ENCODE measurements at places on chromosomes 5 and 9.

GRCh38 chr9:37283730-37284325 is 138.7 kb upstream of the GRHPR start:
- no peak for DNase-seq

DNA sequence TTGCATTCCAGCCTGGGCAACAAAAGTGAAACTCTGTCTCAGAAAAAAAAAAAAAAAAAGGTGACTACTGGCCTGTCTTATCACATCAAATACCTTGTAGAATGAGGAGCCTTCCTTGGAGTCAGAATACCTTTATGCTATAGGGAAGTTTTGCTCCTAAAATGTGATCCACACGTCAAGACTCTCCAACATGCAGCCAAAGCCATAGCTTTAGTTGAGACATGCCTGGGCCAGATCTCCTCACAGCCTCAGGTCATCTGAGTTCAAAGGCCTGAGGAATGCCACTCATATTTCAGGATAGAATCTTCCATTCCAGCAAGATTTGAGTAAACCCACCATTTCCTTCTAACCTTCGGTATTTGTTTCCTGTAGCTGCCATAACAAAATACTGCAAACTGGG is 13.7 kb upstream of the SOWAHA start:
- DNase-seq: no peak

DNA sequence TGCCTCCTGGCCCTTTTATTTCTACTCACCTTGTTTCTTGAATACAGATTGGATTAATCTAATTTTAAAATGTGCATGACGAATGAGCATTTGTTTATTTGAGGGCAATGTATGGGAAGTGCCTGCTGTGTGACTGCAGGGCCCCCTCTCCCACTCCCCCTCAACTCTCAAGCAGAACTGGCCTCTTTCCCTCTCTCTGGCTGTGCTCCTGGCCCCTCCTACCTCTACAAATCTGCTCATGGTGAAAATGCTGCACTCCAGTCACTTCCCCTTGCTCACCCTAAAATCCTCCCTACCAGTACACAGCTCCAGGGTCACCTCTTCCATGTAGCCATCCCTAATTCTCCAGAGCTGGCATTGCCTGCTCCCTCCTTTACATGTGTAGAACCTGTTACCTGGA is 17.2 kb upstream of the NDST1 start:
- no peak for DNase-seq

GRCh38 chr9:96078897-96079490 is 203.5 kb downstream of the ERCC6L2 start:
- no peak for DNase-seq

GRCh38 chr5:32116574-32117313 is 57.4 kb downstream of the GOLPH3 start:
- DNase-seq: no peak

GRCh38 chr5:160699301-160699700 is 152.7 kb downstream of the ATP10B start:
- no peak for DNase-seq

DNA sequence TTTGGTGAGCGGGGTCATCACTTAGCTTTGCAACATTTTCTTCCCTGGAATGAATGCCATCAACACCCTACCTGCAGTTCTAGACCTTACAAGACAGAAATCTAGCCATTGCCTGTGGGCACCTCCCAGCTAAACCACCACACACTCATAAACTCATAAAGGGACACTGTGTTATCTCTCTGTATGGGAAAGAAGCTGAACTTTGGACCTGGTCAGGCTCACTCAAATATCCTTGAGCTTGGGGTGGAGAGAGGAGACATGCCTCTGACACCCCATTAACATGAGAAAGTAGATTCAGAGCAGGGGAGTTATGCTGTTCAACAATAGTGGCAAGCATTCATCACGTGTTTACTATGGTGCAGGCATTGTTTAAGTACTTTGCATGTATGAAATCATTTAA is 205.6 kb downstream of the ZNF462 start:
- no peak for DNase-seq

GRCh38 chr5:83711982-83712601 is 8.6 kb downstream of the HAPLN1 start:
- DNase-seq: no peak

DNA sequence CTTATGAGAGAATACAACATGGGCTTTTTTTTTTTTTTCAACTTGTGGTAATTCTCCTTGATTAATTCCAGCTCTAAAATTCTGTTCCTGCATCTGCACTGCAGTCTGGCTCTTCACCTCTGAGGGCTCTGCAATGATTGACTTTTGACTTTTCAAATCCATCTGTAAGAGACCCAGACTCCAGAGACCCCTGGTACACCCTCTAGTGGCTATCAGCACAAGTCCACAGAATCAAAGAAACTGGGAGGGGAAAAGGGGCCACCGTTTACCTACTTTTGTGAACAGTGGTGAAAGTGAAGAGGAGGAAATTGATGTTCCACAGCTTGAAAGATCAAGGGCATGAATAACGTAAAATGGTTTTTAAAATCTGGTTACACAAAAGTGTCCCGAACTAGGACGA is 151.6 kb downstream of the SLIT3 start:
- no peak for DNase-seq

DNA sequence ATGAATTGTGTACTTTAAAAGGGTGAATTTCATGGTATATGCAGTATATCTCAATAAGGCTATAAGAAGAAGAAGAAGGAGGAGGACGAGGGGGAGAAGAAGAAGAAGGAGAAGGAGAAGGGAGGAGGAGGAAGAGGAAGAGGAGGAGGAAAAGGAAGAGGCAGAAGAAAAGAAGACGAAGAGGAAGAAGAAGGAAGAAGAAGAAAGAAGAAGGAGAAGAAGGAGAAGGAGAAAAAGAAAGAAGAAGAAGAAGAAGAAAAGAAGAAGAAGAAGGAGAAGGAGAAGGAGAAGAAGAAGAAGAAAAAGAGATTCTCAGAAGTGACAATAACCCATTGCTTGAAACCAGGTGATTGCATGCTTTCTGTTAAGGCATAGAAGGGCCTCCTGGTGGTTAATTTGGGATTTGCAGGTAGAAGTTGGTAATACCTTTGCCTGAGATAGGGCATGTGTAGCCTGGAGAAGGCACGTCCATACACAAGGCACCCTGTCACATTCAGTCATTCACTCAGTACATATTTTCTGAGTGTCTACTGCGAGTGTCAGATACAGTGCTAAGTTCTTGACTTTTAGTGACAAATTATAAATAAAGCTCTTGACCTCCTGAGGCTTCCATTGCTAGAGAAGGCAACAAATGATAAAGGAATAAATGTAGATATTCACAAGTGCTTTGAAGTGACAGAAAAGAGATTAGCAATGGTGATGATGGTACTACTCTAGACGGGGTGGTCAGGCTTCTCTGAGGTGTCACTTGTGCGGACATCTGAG is 231.3 kb downstream of the NPR3 start:
- DNase-seq: no peak

DNA sequence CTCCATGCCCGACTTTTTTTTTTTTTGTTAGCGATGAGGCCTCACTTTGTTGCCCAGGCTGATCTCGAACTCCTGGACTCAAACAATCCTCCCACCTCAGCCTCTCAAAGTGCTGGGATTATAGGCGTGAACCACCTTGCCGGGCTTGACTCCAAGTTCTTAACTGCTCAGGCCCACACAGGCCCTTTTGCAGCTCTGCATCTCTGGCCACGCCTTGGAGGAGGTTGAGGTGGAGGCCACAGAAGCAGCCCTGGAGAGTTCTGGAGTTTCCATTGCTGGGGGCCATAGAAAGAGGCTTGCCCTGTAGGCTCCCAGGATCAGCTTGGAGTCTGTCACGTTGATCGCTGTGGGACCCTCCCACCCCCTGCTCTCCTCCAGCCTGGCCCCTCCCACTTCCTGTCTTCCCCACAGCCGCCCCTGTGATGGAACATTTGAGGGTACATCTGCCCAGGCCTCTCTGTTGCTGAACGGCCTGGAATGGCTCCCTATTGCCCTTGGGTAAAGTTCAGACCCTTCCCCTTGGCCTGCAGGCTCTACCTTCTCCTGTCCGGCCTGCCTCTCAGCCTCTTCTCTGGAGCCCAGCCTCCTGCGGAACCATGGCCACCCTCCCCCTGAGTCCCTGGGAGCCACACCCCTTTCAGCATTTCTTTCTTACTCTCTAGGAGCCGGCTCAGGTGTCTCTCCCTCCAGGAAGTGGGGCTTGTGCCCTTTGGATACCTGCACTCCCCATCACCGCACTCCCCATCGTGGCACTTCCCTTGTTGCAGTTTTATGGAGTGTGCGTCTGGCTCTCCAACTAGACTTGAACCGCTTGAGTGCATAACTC is 30.4 kb upstream of the IER5L start:
- peak; percentile 44 for DNase-seq

DNA sequence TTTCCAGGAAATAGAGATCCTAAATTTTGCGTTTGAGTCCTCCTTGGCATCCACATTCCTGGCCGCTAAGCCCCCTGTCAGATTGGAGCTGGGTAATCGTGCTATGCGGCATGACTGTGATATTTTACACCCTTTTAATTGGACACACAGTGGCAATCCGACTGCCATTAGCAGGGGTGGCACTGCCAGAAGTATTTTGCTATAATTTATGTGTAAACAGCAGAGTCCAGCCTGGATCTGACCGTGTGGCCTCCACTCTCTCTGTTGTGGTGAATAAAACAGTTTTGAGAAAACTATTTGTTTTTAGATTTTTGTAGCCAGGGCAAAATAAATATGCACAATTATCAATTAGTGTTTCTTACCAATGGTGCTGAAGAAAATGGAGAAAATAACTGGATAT is 281.0 kb upstream of the IRX2 start:
- no peak for DNase-seq

DNA sequence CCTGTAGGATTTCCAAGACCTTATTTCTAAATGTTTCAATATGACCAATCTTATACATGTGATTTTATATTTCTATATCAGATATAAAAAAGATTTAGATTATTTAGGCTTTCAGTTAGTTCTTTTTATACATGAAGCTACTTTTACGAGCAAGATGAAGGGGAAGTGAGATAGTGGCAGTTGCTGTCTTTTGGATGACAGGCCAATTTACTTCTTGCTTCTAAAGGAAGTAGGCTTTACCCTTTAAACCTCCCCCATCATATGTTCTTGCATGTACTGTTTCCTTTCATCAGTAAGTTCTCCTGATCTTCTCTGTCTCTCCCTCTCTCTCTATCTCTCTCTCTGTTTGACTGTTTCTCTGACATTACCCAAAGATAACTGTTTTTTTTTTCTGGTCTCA is 4.0 kb upstream of the TYRP1 start:
- no peak for DNase-seq

DNA sequence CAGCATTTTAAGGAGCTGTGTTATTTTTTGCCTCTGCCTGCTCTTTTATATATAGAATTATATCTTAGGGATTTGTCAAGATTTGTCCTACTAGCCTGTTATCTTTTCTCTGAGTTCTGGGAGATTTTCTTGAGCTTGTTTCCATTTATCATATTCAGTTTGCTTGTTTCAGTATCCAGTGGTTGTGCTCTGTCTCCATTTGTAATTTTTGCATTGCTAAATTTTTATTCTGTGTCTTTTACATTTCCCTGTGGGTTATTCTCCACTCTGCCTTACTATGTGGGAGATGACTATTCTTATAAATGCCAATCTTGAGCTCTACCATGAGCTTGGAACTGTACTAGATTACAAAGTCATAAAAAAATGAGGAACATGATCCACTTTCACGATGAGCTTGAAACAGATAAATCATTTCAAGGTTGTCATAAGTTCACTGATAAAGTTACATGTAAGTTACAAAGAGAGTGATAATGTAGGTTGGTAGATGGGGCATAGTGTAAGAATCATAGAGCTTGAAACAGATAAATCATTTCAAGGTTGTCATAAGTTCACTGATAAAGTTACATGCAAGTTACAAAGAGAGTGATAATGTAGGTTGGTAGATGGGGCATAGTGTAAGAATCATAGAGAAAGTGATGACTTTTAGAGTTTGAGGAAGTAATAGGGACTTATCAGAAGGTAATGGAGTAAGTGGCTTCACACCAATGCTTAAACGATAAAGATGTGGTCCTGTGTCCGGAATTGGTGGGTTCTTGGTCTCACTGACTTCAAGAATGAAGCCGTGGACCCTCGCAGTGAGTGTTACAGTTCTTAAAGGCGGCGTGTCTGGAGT is 287.3 kb downstream of the ADGRV1 start:
- DNase-seq: no peak

DNA sequence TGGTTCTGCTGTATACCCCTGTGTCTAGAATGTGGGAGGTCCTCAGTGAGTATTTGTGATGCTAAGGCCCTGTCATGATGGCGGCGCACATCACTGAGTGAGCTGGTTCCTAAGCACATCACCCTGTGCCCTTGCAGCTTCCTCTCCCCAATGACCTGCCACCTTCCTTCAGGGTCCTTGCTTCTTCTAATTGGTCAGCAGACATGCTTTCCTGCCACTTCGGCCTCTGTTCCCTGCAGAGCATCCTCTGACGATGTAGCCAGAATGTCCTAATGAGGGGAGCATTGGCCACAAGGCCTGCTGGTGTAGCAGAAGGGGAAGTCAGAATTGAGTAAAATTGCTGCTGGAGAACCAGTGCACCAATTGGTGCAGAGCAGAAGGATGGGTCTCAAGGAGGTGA is 31.1 kb upstream of the ANGPTL2 start:
- no peak for DNase-seq

DNA sequence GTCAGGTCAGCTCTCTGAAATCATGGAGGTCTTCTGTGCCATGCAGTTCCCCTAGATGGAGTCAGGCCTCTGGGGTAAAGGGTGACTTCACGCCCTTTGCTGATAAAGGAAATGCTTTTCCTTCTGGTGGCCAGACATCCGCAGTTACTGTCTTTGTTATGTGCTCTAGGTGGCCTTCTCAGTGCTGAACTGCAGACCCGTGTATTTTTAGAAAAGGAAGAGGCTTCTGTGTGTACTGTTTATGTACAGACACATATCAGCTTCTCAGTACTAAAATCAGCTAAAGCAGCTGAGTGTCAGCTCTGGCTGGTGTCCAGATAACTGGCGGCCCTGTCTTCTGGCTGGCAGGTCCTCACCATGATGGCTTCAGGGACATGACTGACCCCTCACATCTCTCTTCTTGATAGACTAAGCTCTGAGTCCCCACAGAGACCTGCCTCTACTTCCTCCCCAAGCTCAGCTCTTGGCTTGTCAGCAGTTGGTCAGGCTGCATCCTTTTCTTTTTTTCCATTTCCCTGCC is 75.3 kb downstream of the ARHGAP26 start:
- DNase-seq: no peak

DNA sequence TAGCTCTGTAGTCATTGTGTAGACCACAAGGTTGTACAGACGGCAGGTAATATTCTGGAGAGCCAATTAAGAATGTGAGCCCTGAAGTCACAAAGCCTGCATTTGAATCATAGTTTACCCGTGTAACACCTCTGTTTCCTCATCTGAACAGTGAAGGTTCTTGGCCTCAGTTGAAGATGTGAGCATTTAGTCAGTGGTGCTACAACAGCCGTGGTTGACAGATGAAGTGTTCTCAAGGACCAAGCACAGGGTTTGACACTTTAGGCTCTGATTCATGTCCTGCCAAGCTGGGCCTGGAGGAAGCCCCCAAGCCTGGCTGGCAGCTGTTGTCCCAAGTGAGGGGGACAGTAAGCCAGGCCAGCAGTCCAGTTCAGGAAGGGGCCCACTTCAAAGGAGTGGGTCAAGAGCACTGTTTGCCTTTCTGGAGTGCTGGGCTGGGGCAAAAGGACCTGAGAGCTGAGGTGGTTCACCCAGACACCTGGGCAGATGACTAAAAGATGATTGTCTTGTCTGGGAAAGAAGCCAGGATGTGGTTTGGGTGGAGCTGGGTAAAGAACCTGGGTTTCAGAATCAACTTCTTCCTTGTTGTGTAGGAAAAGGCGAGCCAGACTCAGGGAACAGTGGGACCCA is 20.7 kb downstream of the FAXDC2 start:
- no peak for DNase-seq

- no peak for DNase-seq
Observed at GRCh38 chr5:128077526-128077925, 6.0 kb upstream of the SLC12A2 start.

All from activated naive CD4-positive, alpha-beta T cell treated with anti-CD3 and anti-CD28 coated beads, Interleukin-2, amount 50 U/mL, for 16 hours (primary cell).